ENCODE measurements at places on chromosomes 12 and 14.
A peak's percentile ranks its signal among the peaks of the same experiment; 100 is the strongest.

DNA sequence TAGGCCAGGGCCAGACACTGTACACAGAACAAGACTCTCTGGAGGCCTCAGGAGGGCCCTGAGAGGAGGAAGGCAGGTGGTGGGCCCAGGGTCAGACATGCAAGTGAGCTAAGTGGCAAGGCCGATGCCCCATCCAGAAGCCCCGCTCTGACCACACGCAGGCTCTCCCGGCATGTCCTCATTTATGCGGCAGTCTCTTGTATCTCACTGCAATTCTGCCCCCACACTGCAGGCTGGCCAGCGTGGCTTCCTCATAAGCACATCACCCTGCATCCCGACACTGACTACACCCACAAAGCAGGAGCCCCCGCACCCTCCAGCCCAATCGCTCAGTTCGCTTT lies 17.5 kb downstream of the SSH1 start:
- DNase-seq, result no peak

DNA sequence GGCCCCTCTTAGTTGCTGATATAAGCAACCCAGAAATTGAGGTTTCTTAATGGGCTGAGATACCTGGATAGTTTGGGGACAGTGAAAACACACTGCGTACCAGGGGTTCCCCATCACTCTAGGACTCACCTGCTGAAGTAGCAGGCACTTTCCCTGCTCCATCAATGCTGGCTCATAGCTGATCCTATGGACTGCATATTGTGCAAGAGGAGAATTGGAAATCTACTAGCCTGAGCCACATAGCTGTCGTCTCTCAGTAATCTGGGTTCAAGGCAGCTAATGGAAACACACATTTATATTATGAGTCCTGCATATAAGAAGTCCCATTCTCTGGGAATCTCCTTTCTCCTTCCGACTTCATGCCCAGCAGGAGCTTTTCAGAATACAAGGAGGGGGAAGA lies 7.3 kb upstream of the DUSP6 start:
- DNase-seq, result no peak

DNA sequence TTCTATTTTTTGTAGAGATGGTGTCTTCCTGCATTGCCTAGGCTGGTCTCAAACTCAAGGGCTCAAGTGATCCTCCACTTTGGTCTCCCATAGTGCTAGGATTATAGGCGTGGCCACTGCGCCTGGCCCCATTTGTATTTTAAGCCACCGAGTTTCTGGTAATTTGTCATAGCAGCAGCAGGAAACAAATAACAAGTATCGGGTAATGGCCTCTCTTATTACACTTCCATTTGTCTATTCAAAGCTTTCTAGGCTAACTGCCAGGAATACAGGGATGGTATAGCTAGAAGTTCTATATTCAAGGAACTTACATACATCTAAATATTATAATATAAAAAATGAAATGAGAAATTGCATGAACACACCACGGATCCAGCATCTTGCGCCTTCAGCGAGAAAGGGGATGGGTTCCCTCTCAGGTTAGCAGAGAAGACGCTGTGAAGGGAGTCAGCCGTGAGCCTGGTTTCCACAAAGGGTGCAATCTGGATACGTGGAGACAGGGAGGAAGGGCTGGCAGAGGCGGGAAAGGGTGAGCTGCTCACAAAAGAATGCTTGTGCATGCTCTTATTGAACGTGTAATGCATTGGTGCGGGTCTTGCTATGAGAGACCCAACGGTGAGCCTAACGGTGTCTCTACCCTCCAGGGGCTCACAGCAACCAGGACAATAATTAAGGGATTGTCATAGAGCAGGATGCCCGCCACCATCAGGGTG lies 9.5 kb downstream of the BDKRB1 start:
- DNase-seq, result no peak

DNA sequence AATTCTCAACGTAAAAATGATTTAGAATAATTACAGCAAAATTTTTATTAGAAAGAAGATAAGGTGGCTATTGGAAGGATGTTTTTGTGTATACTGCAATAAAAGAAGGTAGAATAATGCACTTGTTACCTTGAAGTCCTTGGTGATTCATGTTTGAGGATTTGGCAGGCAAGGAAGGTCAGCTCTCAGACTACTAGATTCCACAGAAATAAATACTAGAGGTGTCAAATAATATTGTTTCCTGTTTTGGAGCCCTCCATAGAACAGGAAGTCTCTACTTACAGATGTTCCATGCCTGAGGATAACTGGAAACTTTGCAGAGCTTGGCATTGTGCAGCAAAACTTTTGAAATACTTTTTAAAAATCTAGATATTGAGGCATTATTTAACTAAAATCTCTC lies 284.3 kb upstream of the SYT1 start:
- DNase-seq, result no peak

- DNase-seq, result no peak
These were observed 665.2 kb upstream of the FLRT2 start for GRCh38 chr14:84864548-84865271.

DNA sequence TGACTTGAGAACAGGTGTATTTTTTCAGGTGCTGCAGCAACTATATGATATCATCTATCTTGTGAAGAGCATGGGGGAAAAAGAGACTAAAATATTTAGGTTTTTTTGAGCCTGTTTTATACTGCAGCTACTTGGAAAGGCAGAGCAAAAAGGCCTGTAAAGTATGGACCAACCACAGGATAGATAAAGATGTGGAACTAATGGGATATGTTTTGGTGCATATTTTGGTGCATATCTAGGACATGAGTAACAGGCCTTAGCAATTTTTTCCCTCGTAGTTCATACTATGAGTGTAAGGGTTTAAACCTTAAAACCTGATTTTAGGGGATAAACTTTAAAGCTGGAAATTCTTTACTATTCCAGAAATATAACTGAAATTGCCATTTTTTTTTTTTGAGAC lies 6.0 kb upstream of the GTSF1 start:
- no peak for DNase-seq

DNA sequence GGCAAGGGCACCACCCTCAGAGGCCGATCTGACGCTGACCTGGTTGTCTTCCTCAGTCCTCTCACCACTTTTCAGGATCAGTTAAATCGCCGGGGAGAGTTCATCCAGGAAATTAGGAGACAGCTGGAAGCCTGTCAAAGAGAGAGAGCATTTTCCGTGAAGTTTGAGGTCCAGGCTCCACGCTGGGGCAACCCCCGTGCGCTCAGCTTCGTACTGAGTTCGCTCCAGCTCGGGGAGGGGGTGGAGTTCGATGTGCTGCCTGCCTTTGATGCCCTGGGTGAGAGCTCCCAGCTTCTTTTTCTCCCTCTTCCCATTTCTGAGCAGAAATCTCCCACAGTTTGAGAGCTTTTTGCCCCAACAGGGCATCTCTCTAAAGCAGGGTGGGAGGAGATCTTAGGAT lies 1.8 kb downstream of the OAS1 start:
- DNase-seq, result peak; percentile 32

- no peak for DNase-seq
These were observed 10.0 kb downstream of the SLC39A9 start for GRCh38 chr14:69408331-69408960.

- DNase-seq, result no peak
These were observed 42.8 kb downstream of the BCAT1 start for GRCh38 chr12:24906141-24906540.

DNA sequence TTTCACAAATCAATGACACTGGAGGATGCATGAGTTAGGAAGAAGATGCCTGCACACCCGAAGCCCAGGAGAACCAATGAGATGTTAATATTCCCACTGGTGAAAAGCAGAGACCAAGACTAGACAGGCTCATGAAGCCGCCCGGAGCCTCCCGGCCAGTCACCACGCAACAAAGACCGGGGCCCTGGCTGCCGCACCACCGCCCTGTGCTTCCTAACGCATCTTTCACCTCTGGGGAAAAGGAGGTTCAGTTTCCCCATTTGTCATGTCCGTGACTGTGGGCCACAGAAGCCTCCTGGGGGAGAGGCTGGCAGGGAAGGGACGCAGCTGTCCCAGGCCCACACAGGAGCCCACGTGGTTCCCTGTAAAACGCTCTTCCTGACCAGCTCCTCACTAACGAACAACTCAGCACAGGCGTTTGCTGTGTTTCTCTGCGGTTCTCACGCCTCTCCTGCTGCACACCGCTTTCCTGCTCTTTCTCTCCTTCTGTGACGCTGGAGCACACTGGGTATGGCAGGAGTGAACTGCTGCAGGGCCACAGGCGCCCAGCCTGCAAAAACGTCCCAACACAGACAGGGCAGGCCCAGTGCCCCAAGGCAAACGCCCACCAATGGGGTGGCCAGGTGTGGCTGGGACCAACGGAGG lies 10.8 kb downstream of the RIMBP2 start:
- no peak for DNase-seq

GRCh38 chr12:125202421-125202820 lies 137.2 kb downstream of the AACS start:
- DNase-seq, result no peak

DNA sequence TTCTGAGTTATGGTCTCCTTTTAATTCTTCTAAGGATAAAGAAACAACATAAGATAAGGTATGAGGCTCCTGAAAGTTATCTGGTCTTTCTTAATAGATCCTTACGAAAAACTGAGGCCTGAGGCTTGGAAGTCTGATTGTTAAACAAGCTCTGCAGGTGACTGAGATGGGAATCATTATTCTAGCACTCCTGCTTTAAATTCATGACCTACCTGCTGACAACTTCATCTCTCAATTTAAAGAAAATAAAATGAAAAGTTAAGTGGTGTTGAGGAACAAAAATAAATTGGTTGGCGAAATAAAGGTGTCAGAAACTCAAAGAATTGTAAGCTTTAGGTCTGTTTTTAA lies 80.1 kb downstream of the FAR2 start:
- no peak for DNase-seq

DNA sequence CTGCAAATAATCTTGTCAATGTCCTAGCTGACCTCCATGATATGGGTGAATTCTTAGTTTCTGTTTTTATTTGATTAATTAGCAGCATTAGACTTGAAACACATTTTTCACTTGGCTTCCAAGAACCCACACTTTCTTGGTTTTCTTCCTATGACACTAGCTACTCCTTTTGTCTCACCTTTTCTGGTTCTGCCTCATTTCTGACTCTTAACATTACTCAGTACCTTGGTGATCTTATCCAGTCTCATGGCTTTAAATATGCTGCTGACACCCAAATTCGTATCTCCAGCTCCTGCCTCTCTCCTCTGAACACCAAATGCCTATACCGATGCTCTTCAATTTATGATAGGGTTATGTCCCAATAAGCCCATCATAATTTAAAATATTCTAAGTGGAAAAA lies 32.0 kb upstream of the SSTR1 start:
- no peak for DNase-seq
